ENCODE measurements at places on chromosomes 4 and X.

- no peak for DNase-seq
These were observed 52.2 kb upstream of the PCDH7 start for GRCh38 chr4:30667919-30668318.

- DNase-seq: peak; percentile 46
These were observed 52.9 kb downstream of the SUPT20HL2 start for GRCh38 chrX:24260842-24261550.

GRCh38 chrX:134552351-134552750 lies 92.4 kb downstream of the HPRT1 start:
- no peak for DNase-seq

DNA sequence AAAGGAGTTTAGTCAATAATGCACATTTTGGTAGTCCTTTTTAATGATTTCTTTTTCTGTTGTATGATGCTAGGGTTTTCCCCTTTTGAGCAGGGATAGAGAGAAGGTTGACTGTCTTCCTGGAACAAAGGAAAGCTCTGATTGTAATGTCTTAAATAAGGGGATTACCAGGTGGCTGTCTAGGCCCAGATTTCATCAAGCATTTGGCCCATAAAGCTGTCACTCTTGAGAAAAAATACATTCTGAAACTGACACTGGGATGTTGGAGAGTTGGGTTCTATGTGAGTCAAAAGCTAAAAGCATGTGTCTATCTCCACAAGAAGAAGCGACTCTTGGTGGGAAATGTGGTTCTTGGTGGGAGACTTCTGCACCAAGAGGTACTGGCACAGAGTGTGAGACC lies 26.4 kb downstream of the KIAA1210 start:
- no peak for DNase-seq

GRCh38 chr4:74933562-74934015 lies 673 bp downstream of the PARM1 start:
- DNase-seq: peak; percentile 54

DNA sequence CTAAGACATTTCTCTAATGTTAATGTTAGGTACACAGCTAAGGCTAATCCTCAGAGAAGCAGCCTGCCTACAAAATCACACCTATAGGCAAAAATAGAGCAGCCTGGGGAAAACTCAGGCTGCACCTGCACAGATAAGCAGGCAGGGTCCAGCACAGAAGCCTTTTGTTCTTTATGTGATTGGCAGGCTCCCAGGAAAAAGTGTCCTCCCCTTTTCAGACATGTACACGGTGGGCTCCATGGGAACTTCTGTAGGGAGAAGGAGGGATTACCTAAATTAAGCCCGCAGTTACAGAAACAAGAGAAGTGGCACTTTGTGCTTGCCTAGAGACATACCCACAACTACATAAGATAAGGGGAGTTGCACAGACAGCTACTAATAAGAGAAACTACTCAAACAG lies 4.0 kb upstream of the HSPA4L start:
- no peak for DNase-seq

DNA sequence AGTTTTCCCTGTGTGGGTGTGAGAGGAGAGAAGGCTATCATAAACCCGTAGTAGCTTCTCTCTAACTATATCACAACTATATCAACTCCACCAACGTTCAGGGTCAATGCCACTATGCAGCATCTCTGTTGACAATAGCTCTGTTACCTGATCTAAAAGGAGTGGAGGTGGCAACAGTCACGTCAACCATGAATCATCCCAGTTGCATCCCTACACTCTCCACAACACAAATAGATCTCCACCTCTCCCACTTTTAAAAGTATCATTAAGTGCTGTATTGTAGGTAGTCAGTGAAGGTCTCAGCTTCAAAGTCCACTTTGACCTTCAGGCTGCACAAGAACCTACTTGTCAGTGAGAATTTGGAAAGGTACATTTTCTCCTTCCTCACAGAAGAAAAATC lies 600.5 kb upstream of the GRIA3 start:
- no peak for DNase-seq

GRCh38 chr4:80229128-80229527 lies 31.8 kb downstream of the PRDM8 start:
- no peak for DNase-seq

GRCh38 chr4:144851948-144852347 lies 206.0 kb downstream of the HHIP start:
- DNase-seq: no peak

DNA sequence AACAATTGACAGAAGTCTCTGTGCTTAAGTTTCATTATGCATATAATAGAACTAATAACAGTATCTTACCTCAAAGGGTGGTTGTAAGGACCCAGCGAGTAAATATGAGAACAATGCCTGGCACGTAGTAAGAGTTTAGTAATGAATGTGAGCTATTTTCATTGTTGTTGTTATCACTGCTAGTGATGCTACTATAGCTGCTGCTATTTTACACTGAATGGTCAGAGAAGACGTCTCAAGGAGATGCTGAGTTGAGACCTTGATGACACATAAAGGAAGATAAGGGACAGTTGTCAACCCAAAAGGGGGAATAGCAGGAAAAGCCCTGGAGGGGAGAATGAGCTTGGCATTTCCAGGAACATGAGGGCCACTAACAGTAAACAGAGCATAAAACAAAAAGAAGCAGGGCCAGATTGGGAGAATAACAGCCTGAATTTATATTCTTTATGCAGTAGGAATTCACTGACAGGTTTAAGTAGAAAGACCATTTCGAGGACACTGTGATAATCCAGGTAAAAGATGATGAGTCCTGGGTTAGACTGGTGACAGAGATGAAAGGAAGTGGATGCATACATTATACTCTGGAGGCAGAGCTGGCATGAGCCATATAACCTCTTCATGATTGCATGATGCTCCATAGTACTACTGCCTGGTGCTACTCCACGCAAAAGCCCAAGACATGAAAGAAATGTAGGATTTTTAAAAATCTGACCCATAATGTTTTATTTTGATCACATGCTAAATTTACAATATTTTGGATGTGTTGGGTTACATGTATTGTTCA lies 23.1 kb downstream of the ATP8A1 start:
- DNase-seq: no peak

DNA sequence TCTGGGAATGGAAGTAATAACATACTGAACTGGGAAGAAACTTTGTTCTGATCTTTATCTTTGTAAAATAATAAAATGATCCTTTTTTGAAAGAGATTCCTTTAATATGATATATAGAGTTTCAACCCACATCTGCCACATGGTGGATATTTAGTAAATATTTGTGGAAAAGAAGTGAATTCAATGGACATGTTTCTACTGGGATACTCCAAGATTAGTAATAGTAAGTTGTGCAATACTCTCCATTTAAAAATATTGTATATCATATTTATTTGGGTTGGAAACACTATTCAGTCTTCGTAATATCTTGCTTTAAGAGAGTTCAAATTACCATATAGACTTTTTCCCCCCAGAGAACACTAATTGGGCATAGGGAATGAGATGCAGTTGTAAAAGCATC lies 17.8 kb upstream of the ARSJ start:
- no peak for DNase-seq

DNA sequence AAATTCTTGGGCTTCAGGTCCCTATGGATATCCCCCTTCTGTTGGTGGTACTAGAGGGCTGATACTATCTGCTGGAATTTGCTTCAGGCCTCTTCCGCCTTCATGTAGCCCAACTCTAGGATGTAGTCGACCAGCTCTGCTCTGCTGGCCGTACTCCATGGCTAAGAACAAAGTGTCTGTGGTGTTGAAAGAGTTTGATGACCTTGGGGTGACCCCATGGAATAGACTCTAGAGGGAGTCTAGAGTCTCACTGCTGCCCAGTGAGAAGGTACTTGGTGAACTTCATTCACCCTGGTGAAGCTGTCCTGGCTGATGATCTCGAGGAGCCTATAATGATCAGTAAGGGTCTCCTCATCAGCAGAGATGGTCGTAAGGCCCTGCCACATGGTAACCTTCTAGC lies 11.7 kb downstream of the SOWAHB start:
- no peak for DNase-seq

- DNase-seq: no peak
These were observed 45.5 kb upstream of the FAM241A start for GRCh38 chr4:112099701-112100297.

DNA sequence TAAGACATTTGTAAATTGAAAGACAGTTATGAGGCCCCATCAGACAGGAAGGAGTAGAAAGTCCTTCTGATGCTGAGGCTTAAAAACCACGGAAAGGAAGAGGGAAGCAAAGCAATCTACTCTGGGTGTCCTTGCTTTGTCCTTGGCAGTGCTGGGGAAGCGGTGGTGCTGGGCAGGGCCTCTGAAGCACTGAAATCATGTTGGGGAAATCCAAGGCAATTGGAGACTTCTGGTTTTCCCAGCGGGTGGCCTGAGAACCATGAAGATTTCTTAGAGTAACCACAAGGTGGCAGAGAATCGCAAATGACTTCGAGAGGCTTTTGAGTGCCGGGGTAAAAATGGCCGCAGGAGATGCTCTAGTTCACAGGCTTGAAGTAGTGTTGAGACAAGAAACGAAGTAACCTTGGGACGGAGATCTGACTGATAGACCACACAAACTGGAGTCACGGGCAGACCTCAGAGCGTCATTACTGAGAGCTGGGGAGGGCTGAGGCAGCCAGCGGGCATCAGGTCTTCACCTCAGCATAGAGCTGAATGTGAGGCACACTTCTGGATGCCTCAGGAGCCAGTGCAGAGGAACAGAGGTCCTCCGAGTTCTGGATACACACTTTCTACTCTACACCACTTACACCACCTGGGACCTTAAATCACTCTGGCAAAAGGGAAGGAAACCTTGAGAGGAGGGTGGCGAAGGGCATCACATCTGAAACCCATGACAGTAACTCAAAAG lies 130.7 kb upstream of the GPRIN3 start:
- no peak for DNase-seq

DNA sequence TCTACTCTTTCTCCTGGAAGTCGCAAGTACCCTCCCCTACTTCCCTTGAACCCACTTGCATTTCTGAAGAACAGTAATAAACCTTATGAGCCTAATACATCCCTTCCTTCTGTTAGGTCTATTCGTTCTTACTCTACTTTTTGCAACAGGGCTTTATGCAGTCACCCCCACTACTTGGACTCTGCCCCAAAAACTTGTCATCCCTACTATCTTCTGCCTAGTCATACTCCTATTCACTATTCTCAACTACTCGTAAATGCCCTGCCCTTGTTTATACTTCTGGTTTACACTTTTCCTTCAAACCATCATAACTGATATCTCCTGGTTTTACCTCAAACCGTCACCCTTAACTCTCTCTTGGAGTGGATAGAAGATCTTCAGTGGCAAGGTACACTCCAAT lies 55.2 kb upstream of the SLIT2 start:
- DNase-seq: no peak

DNA sequence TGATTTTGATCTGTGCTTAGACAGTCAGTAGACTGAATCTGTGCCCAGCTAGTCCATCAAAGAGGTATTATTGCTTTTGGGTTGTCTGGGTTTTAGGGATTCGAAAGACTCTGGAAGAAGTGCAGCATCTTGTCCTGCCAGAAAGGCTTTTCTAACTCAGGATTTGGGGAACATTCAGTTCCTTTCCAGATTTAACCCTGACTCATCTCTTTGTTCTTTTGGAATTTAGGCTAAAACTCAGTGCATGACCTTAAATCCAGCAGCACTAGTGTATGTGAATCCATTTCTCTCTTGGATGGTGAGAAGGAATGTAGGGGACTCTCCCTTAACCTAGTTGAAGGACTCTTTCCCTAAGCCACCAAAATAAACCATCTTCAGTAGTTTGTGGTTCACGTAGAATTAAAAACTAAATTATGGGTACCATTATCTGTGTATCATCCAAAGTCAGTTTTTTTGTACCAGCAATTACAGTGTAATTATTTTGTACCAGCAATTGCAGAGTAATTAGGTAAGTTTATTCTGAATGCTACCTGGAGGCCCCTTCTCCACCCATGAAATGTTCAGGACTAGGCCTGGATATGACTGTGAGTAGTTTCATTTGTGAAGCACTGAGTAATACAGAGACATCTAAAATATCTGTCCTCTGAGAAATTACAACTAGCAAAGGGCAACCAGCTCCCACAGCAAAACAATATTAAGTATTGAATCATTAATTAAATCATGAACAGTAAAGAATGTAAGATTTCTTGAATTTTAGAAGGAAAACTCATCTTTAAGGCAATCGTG lies 384.0 kb downstream of the TMA16 start:
- no peak for DNase-seq

DNA sequence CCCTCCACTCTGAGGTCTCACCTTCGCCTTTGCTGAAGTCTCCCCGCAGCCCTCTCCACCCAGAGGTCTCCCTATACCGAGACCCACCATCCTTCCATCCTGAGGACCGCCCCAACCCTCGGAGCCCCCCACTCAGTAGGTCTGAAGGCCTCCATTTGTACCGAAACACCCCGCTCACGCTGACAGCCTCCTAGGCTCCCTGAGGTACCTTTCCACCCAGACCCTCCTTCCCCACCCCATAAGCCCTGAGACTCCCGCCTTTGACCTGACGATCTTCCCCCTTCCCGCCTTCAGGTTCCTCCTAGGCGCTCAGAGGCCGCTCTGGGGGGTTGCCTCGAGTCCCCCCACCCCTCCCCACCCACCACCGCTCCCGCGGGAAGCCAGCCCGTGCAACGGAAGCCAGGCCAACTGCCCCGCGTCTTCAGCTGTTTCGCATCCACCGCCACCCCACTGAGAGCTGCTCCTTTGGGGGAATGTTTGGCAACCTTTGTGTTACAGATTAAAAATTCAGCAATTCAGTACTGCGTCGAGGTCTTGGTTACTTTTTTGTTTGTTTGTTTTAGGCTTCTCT lies 5.0 kb downstream of the SOD3 start:
- no peak for DNase-seq

- no peak for DNase-seq
These were observed 648 bp downstream of the GRK4 start for GRCh38 chr4:2963966-2964471.

- DNase-seq: no peak
These were observed 1653.3 kb upstream of the PCDH7 start for GRCh38 chr4:29066861-29067260.
